Neuronal stem cell (in vitro differentiated cells): ENCODE measurements at places on chromosomes 13 and 19.
A peak's percentile ranks its signal among the peaks of the same experiment; 100 is the strongest.

DNA sequence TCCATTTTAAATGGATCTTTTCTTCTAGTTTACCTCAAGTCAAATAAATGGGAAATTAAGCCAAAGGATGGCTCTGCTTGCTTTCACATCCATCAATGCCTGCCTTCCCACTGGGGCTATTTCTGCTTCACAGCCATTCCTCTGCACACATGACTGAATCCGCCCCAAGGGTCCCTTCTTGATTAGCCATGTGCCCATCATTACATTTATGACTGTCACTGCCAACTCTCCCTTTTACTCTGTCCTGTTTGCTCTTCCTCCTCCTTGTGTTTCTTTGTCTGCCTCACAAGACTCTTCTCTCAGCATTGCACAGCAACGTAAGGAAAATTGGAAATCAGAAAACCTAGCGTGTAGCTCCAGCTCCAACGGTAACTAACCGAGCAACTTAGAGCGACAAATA, 410.2 kb downstream of the TBC1D4 start:
- H3K4me3 ChIP-seq, result no peak overlapping the region
- H3K27me3 ChIP-seq, result no peaks in the 10 kb centered on the region
- H3K27ac ChIP-seq, result no peak overlapping the region
- H3K36me3 ChIP-seq, result no peaks in the 10 kb centered on the region
- no peak for DNase-seq

- no peak for DNase-seq
- no peak overlapping the region for H3K27ac ChIP-seq
- peaks cover 33% of the 10 kb centered on the region for H3K36me3 ChIP-seq
- no peaks in the 10 kb centered on the region for H3K27me3 ChIP-seq
Measured at GRCh38 chr13:73989244-73989843, 144.9 kb downstream of the KLF12 start.

DNA sequence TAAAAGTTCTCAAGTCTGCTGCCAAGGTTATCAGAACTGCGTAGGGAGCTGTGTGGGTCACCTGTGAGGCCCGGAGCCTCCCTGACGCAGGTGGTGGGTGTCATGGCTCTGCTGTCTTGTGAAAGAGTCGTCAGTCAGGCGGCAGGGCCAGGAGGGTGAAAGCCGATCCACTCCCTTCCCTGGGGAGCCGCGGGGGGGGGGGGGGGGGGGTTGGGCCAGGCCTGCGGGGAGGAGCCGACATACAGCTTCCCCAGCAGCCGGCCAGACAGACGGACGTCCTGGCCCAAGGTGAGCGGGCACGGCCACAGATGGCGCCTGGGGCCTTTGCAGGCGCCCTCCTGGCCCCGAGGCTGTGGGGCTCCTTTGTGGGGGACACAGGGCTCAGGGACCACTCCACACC, 12.4 kb downstream of the SBNO2 start:
- no peaks in the 10 kb centered on the region for H3K27me3 ChIP-seq
- H3K36me3 ChIP-seq, result peaks cover 2% of the 10 kb centered on the region
- no peak for DNase-seq
- H3K4me1 ChIP-seq, result peaks cover 2% of the 10 kb centered on the region

DNA sequence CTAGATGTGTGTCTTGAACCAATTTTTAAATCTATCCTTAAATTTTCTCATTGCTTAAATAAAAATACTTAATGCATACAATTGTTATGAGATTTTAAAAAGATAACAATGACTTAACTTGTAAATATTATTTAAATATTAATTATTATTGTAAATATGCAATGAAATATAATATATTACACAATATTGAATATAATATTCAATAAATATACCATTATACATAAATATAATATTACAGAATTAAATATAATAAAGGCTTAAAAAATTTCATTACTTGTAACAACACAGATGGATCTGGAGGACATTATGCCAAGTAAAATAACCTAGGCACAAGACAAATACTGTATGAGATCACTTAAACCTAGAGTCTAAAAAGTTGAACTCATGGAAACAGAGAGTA, 1532.3 kb downstream of the PCDH9 start:
- DNase-seq, result no peak
- H3K36me3 ChIP-seq, result no peaks in the 10 kb centered on the region
- H3K27ac ChIP-seq, result no peak overlapping the region

- H3K4me1 ChIP-seq, result peaks cover 2% of the 10 kb centered on the region
- no peaks in the 10 kb centered on the region for H3K27me3 ChIP-seq
- no peaks in the 10 kb centered on the region for H3K36me3 ChIP-seq
- no peak for DNase-seq
Measured at GRCh38 chr13:97445522-97446187, 11.7 kb downstream of the RAP2A start.

- peaks cover 13% of the 10 kb centered on the region for H3K27me3 ChIP-seq
- H3K4me3 ChIP-seq, result no peak overlapping the region
- no peak for DNase-seq
- H3K27ac ChIP-seq, result no peak overlapping the region
- H3K4me1 ChIP-seq, result peaks cover 8% of the 10 kb centered on the region
- H3K36me3 ChIP-seq, result peaks cover 36% of the 10 kb centered on the region
Measured at GRCh38 chr19:38733241-38733492, 11.1 kb downstream of the CAPN12 start.

DNA sequence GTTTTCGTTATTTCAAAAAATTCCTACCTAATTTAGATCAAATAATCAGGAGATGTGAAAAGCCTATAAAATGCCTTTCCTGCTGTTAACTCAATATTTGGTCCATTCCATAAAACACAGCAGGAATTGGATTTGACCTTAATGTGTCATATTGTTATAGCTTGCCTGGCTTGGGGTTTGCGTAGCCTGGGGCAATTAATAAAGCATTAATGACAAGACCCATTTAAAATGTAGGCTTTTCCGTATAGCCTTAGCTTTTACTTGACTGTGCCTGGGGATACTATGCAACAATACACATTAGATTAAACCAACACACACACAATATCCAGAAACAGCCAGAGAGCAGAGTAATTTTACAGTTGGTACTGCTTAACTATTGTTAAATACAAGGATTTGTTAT, 117.2 kb upstream of the MAB21L1 start:
- H3K27me3 ChIP-seq, result no peaks in the 10 kb centered on the region
- peaks cover 2% of the 10 kb centered on the region for H3K4me1 ChIP-seq
- H3K36me3 ChIP-seq, result no peaks in the 10 kb centered on the region
- no peak overlapping the region for H3K4me3 ChIP-seq

DNA sequence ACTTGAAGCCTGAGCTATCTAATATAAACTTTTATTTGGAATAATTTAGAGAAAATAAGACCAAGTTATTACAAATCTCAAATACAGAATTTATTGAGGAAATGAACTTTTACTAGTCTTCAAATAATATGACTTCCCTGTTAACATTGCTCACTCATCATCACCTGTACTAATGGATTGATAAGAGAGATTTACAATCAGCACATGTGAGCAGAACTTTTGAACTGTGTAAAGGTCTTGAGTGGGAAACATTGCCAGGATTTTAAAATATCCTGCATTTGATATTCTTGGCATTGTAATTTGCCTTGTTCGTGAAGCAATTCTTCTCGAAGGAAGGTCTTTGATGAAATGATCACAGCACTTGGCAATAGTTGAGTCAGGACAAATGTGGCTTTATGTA, 111.9 kb downstream of the FGF9 start:
- H3K27ac ChIP-seq, result no peak overlapping the region
- H3K36me3 ChIP-seq, result no peaks in the 10 kb centered on the region
- H3K4me3 ChIP-seq, result no peak overlapping the region

- H3K36me3 ChIP-seq, result no peaks in the 10 kb centered on the region
- H3K27me3 ChIP-seq, result no peaks in the 10 kb centered on the region
- peak; percentile 5 for DNase-seq
- H3K27ac ChIP-seq, result no peak overlapping the region
Measured at GRCh38 chr13:25286308-25286968, 850 bp downstream of the MTMR6 start.

GRCh38 chr13:23105051-23105450, 75.7 kb upstream of the SGCG start:
- no peak overlapping the region for H3K27ac ChIP-seq
- no peak overlapping the region for H3K4me3 ChIP-seq
- H3K4me1 ChIP-seq, result no peaks in the 10 kb centered on the region

GRCh38 chr13:40966298-40966697, 52.8 kb downstream of the ELF1 start:
- H3K36me3 ChIP-seq, result no peaks in the 10 kb centered on the region
- H3K4me3 ChIP-seq, result no peak overlapping the region
- no peaks in the 10 kb centered on the region for H3K4me1 ChIP-seq
- DNase-seq, result no peak

DNA sequence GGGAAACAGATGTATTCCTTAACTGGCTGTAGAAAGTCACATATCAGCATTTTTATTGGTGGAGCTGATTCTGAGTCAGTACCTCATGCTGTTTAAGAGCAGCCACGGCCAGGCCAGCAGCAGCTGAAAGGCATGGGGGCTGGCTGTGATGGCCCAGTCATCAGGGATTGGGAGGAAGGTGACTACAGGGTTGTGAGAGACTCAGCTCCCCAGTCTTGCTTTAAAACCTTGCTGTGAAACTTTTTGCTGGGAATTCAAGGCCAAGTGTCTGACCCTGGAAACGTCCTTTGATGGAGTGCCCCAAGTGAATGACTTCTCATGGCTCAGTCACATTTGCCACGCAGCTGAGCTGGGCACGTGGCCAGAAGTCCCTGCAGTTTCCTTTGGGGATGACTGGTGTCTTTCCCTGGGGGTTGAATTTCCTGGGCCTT, 39.1 kb upstream of the RNF113B start:
- no peak overlapping the region for H3K4me3 ChIP-seq
- H3K27me3 ChIP-seq, result no peaks in the 10 kb centered on the region
- H3K4me1 ChIP-seq, result peaks cover 5% of the 10 kb centered on the region
- no peak for DNase-seq

- no peak overlapping the region for H3K4me3 ChIP-seq
- H3K27ac ChIP-seq, result no peak overlapping the region
Measured at GRCh38 chr13:38381890-38382289, 32.2 kb downstream of the UFM1 start.

GRCh38 chr13:102191951-102192502, 209.8 kb downstream of the FGF14 start:
- no peaks in the 10 kb centered on the region for H3K4me1 ChIP-seq
- H3K4me3 ChIP-seq, result no peak overlapping the region
- H3K27me3 ChIP-seq, result no peaks in the 10 kb centered on the region
- H3K27ac ChIP-seq, result no peak overlapping the region
- no peaks in the 10 kb centered on the region for H3K36me3 ChIP-seq

GRCh38 chr13:73880365-73880764, 253.8 kb downstream of the KLF12 start:
- no peaks in the 10 kb centered on the region for H3K27me3 ChIP-seq
- H3K4me1 ChIP-seq, result no peaks in the 10 kb centered on the region
- no peak for DNase-seq
- H3K27ac ChIP-seq, result no peak overlapping the region
- H3K36me3 ChIP-seq, result no peaks in the 10 kb centered on the region
- H3K4me3 ChIP-seq, result no peak overlapping the region

GRCh38 chr13:50168786-50169185, 153.5 kb downstream of the KCNRG start:
- no peaks in the 10 kb centered on the region for H3K4me1 ChIP-seq
- H3K27ac ChIP-seq, result no peak overlapping the region
- no peak for DNase-seq
- no peaks in the 10 kb centered on the region for H3K27me3 ChIP-seq
- H3K36me3 ChIP-seq, result no peaks in the 10 kb centered on the region

DNA sequence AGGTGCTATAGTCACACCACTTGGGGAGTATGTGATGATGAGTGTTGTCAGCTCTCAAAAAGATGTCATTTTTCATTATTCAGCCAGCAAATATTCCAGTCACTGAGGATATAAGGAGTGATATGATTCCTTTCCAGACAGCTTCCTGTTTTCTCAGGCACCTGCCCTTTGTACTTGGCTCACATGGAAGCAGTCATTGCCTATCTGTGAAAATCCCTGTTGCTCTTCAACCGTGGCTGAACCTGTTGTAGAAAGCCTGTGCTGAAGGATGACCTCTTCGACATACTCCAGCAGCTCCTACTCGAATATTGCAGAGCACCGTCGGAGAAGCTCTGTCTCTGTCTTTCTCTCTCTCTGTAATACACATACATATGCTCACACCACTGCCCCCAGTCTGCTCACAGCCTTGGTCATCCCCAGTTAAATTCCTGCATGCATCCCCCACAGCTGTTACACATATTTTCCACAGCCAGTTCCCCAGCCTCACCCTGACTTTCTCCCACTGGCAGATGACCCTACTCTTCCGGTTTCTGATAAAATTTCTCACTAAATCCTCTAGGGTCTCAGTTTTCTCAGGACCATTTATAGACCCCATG, 204.2 kb upstream of the ARGLU1 start:
- H3K27me3 ChIP-seq, result no peaks in the 10 kb centered on the region
- no peaks in the 10 kb centered on the region for H3K36me3 ChIP-seq
- no peak overlapping the region for H3K27ac ChIP-seq

DNA sequence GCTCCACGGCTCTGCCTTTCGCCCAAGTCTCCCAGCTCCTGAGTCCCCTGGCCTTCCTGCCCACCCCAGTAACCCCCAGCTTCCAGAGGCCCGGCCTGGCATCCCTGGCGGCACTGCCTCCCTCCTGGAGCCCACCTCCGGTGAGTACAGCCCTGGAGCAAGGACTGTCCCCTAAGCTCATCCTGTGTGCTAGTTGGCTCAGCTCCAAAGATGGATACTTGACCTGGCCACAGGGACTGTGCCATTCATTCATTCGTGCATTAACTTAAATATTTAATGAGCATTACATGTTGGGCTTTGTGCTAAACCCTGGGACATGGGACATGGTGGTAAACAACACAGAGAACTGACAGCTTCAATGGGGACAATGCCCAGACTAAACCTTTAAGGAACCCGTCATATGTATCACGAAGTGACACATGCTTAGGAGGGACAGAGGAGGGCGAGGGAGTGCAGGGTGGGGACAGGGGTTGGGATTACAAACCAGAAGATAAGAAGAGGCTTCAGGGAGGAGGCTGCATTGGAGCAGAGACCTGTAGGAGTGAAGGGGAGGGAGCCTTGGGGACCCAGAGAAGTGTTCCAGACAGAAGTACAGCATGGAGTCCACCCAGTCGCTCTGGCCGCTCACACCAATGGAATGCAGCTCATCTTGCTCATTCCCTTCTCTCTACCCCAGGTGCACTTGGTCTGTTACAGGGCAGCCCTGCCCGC, 6.9 kb upstream of the OVOL3 start:
- DNase-seq, result no peak
- H3K27me3 ChIP-seq, result no peaks in the 10 kb centered on the region
- no peak overlapping the region for H3K27ac ChIP-seq
- H3K36me3 ChIP-seq, result peaks cover 81% of the 10 kb centered on the region
- H3K4me1 ChIP-seq, result no peaks in the 10 kb centered on the region
